ENCODE measurements at places on chromosomes 7 and 10.

DNA sequence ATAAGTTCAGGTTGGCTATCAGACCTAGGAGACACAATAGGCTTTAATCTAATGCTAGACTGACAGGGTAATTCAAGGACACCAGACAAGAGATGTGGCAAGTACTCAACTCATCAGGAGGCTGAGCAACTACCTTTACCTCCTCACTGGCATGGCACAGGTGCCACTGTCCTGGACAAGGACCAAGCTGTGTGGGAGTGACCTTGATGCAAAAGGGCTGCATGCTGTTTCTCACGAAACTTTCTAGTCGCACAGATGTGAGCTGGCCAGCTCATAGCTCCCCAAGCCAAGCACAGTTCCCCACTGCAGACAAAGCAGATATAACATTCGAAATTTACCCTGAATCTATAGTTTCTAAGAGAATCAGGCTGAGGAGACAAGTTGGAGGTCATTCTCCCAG, 207.6 kb upstream of the GHITM start:
- no peak for DNase-seq

- DNase-seq, result no peak
These were observed 102.2 kb downstream of the SNX10 start for GRCh38 chr7:26393818-26394217.

DNA sequence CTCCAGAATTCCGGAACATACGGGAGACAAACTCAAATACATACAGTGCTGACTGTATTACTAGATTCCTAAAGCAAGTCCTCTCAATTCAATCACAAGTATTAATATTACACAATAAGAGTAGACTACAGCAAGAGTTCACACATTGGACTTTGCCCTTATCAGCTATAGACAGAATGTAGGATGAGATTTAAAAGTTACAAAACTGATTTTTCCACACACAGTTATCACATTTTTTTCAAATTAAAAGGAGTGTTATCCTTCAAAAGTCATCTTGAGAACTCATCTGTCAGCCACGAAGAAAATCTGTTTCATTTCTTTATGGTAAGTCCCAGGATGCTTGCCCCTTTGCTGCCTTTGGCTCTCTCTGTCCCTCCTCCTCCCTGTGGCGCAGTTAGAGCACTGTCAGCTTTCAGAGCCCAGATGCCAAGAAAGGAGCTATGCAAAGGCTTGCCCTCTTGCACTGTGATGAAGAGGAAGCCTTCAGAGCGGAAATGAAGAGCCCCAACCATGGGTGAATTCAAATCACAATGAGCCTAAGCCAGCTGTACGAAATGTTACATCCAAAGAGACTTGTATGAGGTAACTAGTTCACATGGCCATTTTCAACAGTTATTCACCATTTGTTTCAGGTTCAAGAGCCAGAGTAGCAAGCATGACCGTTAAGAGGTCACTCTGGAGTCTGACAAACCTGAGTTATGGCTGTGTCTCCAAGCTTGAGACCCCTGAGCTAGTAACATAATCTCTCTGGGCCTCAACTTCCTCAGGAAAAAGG, 10.7 kb downstream of the NCOA4 start:
- no peak for DNase-seq

DNA sequence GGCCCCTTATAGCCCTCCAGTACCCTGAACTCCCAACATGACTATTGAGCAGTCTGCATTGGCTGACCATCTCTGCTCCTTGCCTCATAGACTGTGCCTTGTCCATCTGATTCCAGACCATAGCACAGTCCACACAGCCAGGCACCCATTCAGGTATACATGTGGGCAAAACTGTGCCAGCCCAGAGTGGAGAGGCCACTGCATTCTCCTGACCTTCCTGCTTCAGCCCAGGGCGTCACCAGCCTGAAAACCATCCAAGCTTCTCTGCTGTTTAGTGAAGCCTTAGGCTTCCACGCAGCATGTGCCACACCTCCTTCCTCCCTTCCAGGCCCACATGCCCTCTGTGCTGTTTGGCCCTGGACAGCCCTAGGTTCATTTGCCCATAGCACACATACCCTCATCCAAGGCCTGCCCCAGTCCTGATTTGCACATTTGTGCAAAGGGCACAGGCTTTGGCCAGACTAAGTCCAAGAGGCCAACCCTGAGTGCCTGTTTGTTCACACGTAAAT, 10.5 kb downstream of the DDX56 start:
- no peak for DNase-seq

- no peak for DNase-seq
These were observed 324.4 kb upstream of the ZNF32 start for GRCh38 chr10:43972976-43973647.

GRCh38 chr7:158646766-158647474, 57.7 kb downstream of the NCAPG2 start:
- DNase-seq, result no peak

GRCh38 chr7:135333946-135334345, 100.3 kb downstream of the STRA8 start:
- no peak for DNase-seq

DNA sequence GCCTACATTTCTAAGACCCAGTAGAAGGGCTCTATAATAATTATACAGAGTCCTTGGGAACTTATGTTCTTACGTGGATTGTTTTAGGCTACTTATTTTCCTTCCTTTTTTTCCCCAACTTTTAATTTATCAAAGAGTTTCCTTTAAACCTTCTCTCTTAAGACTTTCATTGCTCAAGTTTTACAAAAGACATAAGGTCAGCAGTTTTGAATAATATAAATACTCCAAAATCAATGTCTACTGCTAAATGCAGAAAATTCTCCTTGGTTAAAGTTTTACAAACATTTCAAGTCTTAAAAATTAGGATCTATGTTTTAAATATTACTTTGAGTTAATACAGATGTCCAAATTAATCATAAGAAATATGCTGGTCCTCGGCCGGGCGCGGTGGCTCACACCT, 97.0 kb downstream of the LARP4B start:
- no peak for DNase-seq

GRCh38 chr7:27124096-27124901, 6.3 kb downstream of the HOXA4 start:
- no peak for DNase-seq

DNA sequence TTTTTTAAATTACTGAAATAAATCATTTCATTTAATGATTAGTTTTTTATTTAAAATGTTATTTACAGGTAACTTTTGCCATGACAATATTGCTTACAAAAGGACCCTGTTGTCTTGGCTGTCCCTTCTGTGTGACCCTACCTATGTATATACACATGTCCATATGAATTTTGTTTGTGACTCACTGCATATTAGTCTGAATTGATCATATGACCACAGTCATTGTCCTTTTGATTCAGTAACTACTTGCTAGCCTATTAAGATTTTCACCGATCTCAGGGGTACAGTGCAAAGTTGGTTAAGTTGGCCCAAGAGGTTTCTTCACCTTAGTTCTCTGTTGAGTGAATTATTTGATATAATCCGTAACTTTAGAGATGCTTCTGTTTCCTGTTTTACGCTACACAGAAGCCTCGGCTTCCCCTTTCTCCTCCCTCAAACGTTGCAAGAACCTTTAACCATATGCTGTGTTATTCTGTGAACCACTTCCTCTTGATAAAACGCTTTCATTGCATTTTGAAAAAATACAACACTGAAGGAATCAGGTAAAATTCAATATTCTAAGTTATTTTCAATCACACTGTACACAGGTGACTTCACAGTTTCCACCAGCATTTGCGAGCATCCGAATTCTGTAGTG, 43.9 kb downstream of the APBB1IP start:
- DNase-seq, result no peak

DNA sequence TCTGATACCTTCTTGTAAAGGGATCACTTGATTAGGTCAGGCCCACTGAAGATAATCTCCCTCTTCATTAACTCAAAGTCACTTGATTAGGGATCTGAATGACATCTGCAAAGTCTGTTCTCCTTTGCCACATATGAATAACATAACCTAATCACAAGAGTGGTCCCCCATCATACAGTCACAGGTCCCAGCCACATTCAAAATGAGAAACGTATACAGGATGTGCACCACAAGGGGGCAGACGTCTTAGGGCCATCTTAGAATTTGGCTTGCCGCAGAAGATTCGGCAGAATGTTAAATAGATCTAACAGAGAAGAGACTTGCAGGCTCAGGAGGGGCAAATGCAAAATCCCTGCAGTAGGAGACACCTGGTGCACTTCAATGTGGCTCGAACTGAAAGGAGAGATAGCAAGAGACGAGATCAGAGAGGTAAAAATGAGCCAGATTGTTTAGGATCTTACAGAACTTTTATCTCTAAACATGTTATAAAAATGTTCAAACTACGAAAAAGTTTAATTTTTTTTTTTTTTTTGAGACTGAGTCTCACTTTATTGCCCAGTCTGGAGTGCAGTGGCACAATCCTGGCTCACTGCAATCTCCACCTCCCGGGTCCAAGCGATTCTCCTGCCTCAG, 10.4 kb upstream of the SMC3 start:
- DNase-seq, result no peak

DNA sequence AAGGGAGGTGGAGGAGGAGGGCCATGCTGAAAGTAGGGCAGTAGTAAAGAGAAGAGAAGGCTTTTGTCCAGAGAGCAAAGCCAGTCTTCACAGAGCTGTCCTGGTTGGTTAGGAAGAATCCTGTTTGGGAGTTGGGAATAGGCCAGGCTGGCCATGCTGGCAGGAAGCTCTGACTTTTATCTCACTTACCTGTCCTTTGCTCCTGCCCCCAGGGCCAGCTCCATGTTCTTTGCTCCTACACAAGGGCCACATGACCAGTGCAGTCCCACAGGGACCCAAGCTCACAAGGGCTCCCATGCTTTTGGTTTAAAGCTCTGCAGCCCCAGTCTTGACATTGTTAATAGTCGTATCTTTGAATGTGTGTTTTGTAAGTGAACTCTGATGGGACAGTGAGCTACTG, 161.6 kb upstream of the KMT2E start:
- no peak for DNase-seq

- peak; percentile 64 for DNase-seq
These were observed at the start of the genes MPLKIP and SUGCT for GRCh38 chr7:40134428-40135316. Gene MPLKIP (minus strand): TSS chr7:40134622. CDS start chr7:40134567, 55 bp downstream. Gene SUGCT (plus strand): TSS chr7:40135005.

GRCh38 chr10:90862908-90863514, 5.2 kb upstream of the HTR7 start:
- DNase-seq, result no peak

- no peak for DNase-seq
These were observed 20.8 kb downstream of the EPC1 start for GRCh38 chr10:32326119-32326518.

- no peak for DNase-seq
These were observed 29.9 kb downstream of the PPP2R2D start for GRCh38 chr10:131930586-131931330.

GRCh38 chr10:48470115-48470892, 134.6 kb downstream of the ARHGAP22 start:
- DNase-seq, result no peak

GRCh38 chr7:30984359-30985107, 20.8 kb downstream of the GHRHR start:
- no peak for DNase-seq

DNA sequence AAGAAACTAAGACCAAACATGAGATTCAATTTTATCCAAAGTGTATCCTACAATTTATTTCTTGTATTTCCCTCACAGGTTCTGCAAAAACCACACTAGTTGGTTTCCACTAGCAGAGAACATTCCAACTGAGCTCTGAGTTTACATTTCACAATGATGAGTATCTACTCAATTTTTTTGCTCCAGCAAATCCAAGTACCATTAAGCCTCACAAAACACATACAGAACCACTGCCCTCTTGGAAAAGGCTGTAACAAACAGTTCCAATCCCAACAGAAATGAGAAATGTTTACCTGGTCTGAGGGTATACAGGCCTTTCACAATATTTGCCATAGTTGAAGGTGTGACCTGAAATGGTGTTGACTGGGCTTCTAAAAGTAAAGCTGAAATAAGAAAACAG, 59.9 kb downstream of the CACUL1 start:
- DNase-seq, result no peak

- DNase-seq, result no peak
These were observed 94.0 kb downstream of the ADARB2 start for GRCh38 chr10:1643161-1643907.

DNA sequence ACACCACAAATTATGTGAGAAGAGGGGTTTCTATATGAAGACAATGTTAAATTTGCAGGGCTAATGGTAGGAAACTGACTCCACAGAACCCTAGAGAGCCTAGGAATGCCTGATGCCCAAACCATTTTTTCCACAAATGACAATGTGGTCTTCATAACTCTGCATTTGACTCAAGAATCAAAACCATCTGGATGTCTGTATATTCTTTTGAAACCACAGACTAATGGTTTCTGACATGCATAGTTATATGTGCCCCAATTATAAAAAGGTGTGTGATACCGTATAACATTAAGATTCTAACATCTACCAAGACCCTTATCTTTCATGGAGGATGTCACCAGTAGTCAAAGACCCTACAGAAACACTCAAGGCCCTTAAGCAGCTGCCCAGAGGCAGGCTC, 20.3 kb downstream of the SEC61G start:
- DNase-seq, result no peak

GRCh38 chr7:26156451-26157420, 4.7 kb downstream of the NFE2L3 start:
- peak; percentile 22 for DNase-seq

DNA sequence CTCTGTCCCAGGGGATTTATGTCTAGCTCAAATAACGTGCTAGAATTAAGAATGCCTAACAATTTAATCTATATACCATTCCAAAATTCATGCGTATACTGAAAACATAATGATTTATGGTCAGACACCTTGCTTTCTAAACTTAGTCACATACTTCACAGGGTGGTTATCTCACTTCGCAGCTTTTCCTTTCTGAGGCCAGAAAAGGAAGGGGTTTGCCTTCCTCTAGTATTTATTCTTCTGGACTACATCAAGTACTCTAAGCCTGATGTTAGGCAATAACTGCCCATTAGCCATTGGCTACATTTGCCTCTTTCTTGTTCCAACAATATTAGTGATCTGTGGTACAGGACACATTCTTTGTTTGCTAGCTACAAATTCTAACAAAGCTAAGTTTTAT, 72.6 kb upstream of the FHIP2A start:
- no peak for DNase-seq

GRCh38 chr10:100103581-100103980, 21.9 kb upstream of the CPN1 start:
- DNase-seq, result no peak

- DNase-seq, result no peak
These were observed 2.0 kb downstream of the FBH1 start for GRCh38 chr10:5892007-5892406.

DNA sequence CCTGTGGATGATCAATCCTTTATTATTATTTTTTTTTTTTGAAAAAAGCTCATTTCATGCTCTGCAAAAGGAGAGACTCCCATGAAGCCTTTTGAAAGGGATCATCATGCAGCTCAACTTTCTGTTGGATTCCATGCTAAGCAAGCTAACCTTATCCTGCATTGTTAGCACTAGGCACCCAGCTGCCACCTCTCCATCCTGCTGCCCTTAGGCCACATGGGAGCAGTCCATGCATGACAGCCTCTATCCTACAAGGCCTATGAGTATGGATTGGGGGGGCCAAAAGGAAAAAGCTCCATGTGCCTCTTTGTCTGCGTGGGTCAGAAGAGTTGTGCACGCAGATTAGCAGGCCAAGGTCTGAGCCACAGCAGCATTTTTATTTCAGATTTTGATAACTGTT, 19.2 kb downstream of the SMNDC1 start:
- no peak for DNase-seq

- no peak for DNase-seq
These were observed 30.3 kb upstream of the CALU start for GRCh38 chr7:128708824-128709223.

Data from DMS79 (cell line).